Kidney epithelial cell (primary cell): ENCODE measurements at places on chromosomes 7 and 10.
A peak's percentile ranks its signal among the peaks of the same experiment; 100 is the strongest.

DNA sequence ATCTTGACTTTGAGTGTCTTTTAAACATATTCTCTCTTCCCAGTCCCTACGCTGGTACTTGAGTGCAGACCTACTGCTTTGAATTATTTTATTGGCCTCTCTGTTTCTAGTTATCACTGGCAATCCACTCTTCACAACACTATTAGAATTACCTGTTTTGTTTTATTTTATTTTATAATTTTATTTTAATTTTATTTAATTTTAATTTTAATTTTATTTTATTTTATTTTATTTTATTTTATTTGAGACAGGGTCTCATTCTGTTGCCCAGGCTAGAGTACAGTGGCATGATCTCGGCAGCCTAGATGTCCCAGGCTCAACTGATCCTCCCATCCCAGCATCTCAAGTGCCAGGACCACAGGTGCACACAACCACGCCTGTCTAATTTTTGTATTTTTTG lies 6.8 kb downstream of the STK17A start:
- no peak for DNase-seq

GRCh38 chr10:1570416-1571051 lies 166.8 kb downstream of the ADARB2 start:
- DNase-seq: no peak

DNA sequence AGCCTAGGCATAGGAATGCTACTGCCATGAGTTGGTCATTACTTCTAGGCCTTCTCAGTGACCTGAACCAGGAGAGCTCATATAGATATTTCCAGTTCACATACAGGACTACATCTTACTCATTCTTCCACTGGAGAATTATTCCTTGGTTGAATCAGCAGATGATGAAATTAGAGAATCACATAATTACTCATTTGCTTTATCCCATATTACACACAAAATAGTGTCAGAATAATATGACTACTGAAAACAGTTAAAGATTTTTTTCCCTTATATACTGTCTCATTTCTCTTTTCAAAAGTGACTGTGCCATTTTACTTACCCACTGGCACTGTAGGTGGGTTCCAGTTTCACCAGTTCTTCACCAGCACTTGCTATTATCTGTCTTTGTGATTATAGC lies 18.5 kb downstream of the BMS1 start:
- no peak for DNase-seq

DNA sequence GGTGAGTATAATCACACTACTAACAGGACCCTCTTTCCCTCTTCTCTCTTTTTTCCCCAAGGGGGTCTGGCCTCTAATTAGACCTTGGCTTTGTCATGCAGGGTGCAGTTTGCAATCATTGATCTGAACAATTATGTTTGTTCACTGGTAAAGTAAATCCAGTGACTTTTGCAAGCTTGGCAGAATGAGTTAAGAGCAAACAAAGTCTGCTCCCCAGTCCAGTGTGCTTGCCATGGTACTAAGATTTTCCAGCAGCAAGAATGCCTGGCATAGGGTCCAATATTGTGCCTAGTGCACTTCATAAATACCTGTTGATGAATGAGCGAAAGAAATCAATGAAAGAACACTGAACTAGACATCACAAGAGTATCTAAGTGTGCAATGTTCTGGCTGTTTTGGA lies 43.9 kb downstream of the PLXDC2 start:
- no peak for DNase-seq

GRCh38 chr10:60827791-60828488 lies 49.7 kb downstream of the CDK1 start:
- DNase-seq: no peak

DNA sequence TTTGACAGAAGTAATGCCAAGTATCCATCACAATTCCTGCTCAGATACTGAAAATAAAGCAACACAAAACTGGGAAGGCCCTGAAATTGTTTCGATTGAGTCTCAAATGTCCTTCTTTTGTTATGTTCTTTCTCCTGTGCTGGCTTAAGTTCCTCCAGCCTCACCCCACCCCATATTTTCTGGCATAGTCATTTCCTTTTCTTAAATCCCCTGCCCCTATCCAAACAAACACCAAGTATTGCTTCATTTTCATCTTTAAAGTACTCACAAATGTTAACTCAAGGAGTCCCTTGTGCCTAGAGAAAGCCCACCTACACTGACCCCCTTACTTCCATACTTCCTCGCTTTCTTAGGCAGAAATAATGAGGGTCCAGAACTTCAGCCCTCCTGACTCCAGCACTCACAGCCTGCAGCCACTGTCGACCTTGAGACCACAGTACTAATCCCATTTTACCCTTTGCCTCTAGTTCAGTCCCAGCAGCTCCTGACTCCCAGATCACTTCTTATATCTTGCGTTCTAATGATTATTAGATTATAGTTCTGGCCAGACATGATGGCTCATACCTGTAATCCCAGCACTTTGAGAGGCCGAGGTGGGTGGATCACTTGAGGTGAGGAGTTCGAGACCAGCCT lies 73.2 kb upstream of the ST8SIA6 start:
- no peak for DNase-seq

DNA sequence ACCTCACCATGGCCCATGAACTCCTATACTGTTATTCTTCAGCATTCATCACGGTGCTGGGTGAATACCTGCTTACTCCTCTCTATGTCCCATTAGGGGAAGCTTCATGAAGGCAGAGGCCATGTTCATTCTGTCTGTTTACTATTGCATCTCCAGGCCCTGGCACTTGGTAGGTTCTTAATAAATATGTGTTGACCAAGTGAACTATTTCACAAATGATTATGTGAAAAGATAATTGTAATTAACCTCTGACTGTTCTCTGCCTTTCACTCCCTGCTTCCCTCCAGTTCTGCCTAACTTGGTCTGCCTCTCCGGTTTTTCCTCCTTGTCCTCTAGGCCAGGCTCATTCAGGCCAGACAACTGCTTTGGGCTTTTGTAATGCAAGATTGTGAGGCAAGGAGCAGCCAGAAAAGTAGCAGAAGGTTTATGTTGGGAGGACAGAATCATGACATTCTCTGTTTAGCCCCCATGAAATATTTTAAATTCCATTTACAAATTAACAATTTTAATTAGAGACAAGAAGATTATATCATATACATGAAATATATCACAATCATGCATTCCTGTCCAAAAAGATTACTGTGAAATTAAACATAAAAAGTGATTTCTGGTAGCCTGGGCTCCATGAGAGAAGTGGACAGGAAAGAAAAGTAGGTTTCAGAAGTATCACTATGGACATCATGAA lies 42.1 kb upstream of the PLXNA4 start:
- DNase-seq: no peak

DNA sequence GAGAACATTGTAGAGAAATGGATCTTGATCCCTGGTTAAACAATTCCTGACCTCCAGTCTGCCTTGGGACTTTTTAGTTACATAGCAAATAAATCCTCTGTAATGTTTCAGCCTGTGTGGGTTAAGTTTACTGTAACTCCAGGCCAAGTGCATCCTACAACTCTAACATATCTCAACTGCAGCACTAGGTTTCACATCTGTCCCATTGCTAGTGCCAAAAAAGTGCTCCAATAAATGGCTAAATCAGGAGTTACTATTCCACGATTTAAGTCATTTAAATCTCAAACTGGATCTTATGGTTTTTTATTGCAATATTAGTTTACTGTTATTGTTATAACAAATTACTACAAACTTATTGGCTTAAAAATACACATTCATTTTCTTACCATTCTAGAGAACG lies 479.6 kb downstream of the GPAM start:
- DNase-seq: no peak

DNA sequence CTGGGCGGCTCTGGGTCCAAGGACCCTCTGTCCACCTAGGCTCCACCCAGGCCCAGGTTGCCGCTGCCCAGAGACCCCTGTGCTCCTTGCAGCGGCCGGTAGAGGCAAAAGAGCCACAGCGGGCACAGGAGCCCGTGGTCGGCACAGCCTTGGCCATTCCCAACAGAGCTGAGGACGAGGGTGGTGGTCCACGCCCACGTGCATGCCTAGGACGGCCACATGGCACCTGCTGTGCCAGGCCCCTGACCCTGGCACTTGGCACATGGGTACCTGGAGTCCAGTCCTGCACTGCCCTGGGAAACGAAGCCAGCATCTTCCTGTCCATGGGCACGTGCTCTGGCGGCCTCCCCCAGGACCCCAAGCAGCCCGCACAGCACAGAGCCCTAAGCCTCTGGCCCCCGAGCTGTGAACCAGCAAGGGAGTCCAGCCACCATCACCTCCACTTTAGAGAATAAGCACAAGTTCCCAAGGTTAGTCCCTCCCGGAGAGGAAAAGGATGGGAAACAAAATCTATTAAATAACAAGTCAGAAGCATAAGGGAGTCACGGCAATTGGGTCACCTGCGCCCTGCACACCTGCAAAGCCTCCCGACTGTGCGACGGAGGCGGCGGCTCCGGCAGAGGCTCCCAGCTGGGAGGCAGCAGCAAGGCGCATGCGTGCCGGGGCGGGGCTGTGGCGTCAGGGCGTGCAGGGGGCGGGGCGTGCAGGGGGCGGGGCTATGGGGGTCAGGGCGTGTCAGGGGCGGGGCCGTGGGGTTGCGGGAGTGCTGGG lies 59.1 kb downstream of the STK32C start:
- DNase-seq: no peak

DNA sequence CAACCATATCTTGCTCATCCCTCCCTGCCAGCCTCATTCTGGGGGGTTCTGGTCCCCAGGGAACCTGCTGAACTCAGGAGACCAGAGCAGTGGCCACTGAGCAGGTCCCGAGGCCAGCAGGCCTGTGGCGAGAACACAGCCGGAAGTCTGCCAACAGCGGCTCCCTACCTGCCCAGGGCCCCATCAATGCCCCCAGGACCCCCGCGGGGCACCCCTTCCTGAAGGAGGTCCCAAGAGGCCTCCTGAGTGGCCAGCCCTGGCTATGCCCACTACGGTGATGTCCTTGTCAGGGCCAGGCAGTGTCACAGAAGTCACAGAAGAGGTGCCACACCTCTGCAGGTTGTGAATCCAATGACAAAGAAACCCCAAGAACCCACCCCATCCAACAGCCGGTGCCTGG lies 58.9 kb downstream of the CAMK2B start:
- no peak for DNase-seq

GRCh38 chr7:2863461-2864066 lies 19.5 kb upstream of the GNA12 start:
- DNase-seq: peak; percentile 79

DNA sequence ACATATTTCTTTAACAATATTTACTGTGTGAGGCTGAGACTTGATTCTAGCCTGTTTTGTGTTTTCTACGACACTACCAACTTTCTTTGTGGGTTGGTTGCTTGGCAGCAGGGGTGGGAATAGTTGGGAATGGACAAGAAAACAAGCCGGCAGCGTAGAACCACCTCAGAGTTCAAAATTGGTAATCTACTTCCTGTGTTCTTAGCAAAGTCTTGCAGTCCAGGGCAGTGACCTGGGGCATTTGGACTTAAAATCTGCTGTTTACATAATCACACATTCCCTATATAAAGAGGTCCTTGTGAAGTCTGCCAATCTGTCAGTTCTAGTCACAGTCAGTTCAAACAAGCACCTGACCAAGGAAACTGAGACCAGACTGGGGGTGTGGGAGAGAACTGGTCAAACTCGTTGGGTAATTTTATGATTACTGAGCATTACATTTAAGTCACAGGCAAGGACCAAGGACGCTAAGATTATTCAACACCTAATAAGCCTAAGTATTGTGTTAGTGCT lies 167.9 kb downstream of the CPEB3 start:
- DNase-seq: no peak

- DNase-seq: peak; percentile 71
These were observed 221.2 kb downstream of the FAM107B start for GRCh38 chr10:14553448-14553847.

GRCh38 chr7:50423860-50424259 lies 26.3 kb downstream of the FIGNL1 start:
- no peak for DNase-seq

- DNase-seq: no peak
These were observed 21.6 kb upstream of the UPP1 start for GRCh38 chr7:48067475-48067874.

DNA sequence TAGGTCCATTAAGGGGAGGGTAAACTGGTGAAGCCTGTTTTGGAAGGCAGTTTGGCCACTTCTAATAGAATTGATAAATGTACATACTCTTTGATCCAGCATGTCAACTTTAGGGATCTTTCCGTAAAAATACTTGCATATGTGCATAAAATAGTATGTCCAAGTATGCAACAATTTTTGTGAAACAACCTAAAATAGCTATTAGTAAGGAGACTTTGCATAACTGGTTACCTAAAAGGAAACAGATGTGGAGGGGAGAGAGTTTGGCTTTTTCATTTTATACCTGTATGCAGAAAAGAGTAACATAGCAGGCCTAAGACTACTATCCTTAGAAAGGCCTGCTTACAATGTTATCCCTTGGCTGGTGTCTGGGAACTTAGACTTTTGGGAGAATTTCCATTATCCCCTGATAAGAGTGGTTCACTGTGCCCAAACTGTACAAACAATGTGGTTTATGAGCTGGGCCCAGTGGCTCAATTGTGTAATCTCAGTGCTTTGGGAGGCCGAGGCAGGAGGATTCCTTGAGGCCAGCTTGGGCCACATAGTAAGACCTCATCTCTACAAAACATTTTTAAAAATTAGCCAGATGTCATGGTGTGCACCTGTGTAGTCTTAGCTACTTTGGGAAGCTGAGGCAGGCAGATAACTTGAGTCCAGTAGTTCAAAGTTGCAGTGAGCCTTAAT lies 21.3 kb downstream of the PTPN12 start:
- no peak for DNase-seq

GRCh38 chr7:107255602-107256001 lies 86.8 kb downstream of the HBP1 start:
- no peak for DNase-seq

GRCh38 chr7:132509643-132510042 lies 66.6 kb downstream of the PLXNA4 start:
- no peak for DNase-seq

DNA sequence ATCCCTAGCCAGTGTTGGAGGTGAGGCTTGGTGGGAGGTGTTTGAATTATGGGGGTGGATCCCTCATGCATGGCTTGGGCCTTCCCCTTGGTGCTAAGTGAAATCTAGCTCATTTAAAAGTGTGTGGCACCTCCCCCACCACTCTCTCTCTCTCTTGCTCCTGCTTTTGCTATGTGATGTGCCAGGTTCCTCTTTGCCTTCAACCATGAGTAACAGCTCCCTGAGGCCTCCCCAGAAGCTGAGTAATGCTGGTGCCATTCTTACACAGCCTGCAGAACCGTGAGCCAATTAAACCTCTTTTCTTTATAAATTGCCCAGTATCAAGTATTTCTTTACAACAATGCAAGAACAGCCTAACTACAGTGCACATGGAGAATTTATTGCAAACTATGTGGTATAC lies 188.8 kb upstream of the POT1 start:
- no peak for DNase-seq
